ENCODE measurements at places on chromosomes 6 and 20.

- DNase-seq, result no peak
Measured at GRCh38 chr20:34045294-34045693, 51.6 kb downstream of the RALY start.

GRCh38 chr6:132604635-132605152, 15.2 kb upstream of the TAAR5 start:
- DNase-seq, result no peak

GRCh38 chr20:51639206-51639832, 96.8 kb upstream of the NFATC2 start:
- peak; percentile 53 for DNase-seq

GRCh38 chr6:151029970-151030369, 164.5 kb downstream of the MTHFD1L start:
- DNase-seq, result peak; percentile 1

DNA sequence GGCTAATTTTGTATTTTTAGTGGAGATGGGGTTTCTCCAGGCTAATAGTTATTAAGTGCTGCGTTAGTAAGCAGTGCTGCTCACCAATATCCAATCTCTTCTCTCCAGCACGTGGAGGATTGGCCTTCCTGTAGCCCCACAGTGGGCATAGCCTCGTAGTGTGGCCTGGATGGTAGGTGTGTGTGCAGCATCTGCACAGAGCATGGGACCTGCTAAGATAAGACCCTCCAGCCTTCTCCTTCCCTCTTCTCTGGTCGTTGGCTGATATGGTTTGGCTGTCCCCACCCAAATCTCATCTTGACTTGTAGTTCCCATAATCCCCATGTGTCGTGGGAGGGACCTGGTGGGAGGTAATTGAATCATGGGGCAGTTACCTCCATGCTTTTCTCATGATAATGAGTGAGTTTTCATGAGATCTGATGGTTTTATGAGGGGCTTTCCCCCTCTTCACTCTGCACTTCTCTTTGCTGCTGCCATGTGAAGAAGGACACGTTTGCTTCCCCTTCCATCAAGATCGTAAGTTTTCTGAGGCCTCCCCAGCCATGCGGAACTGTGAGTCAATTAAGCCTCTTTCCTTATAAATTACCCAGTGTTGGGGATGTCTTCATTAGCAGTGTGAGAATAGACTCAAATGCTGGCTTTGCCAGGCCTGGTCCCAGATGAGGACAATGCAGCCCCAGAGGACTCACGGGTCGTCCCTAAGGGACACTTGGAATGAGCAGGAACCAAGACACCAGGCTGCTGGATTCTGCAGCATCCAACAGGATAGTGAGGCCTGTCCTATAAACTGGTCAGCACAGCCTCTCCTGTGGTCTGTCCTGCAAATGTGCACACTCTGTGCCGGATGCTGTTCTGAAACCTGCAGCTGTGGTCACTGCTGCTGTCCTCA, 63.4 kb upstream of the AFDN start:
- no peak for DNase-seq

DNA sequence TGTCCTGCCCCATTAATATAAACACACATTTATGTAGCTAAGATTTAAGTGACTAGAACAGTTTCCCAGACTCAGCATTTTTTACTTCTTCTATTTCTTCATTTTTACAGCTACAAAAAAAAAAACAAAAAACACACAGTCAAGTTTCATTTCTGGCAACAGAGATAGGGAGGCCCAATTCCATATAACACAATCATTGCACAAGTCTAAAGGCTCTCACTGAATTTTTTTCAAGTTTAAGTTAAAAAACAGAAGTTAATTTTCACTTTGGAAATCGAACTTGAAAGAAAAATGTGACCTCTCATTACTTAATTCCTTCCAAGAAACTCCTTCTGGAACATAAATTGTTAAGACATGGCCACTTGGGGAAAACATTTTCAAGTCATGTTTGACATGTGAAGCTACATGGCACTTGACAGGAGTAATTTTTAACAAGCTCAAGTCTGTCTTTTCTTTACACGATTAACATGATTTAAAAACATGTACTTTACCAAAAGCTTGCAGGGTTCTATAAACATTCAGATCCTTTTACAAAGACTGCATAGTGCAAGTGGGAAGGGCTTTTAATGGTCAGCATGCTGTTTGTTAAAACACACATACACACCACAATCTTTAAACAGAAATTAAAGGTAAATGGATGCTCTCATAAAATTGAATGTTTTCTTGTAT, 100.1 kb upstream of the CCDC28A start:
- peak; percentile 11 for DNase-seq

DNA sequence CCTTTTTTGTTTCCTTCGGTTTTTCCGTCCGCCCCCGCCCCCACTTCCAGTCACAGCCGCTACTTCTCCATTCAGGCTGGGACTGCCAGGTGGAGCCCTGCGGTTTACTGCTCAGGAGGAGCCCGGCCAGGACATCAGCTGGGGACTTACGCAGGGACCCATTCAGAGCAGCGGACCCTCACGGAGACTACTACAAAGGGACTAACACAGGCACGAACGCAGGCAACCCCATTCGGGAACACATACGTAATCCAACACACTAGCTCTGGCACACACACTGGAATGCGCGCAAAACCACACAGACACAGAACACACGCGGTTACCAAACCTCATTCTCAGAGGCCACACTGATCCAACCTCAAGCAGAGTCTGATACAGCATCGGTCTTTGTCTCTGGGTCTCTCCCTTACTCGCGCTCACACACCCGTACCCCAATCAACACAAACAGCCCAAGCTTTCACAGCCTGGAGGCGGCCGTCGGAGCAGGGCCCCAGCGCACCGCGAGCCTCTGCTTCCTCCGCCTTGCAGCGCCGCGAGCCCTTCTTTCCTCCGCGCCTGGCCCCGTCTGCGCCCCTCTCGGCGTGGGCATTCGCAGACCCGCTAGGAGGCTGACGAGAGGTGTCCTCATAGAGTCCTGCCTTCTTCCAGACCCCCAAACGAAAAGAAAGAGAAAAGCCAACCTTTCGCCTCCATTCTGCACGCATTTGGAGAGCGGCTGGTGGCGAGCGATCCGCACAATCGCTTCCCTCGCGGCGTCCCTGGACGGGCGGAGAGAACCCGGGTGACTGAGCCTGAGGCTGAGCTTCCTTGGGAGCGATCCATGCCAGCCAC, 1.1 kb upstream of the SLC32A1 start:
- DNase-seq, result peak; percentile 55

GRCh38 chr6:42162384-42162783, 10.8 kb upstream of the GUCA1A start:
- DNase-seq, result no peak

- DNase-seq, result no peak
Measured at GRCh38 chr6:105808571-105808970, 277.6 kb upstream of the PRDM1 start.

DNA sequence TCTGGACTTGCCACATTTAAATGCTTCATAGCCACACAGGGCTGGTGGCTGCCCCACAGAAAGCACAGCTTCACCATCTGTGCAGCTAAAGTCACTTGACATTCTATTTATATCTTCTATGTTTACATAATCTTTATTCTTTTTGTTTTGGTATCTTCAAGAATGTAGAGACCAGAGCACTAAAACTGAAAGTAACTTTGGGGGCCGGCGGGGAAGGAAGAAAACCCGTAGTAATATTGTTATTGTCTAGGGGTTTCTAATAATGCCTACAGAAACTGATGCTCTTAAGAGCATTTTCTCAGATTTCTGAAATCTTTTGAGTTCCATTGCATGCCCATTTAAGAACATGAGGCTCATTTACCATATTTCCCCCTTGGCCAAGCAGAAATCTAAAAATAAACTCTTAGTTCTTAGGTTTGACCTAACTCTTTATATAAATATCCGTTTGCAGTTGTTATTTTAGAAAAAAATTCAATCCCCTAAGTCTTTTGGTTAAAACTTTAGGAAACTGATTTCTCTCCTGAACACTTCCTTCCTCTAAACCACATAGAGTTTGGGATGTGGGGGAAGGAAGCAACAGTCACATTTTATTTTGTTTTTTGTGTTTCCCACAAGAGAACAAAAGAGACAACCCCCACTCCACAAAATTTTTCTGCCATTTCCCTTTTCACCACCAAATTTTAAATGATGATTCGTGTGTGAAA, 207.6 kb downstream of the OGFRL1 start:
- DNase-seq, result peak; percentile 3

DNA sequence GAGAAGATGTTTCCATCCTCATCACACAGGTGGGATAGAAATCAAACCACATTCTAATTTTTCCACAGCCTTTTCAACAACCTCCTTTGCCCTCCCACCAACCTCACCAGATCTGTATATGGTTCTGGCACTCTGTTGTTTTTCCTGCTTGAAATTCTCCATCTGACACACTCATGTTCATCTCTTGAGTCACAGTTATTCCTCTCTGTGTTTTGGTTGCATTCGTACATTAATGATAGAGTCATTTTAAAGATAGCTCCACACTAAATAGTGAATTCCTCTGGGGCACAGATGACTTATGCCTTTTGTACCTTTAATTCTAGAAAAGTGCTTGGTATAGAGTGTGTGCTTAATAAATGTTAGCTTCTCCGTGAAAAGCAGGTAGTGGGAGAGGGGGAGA, 1.4 kb upstream of the GCLC start:
- no peak for DNase-seq

DNA sequence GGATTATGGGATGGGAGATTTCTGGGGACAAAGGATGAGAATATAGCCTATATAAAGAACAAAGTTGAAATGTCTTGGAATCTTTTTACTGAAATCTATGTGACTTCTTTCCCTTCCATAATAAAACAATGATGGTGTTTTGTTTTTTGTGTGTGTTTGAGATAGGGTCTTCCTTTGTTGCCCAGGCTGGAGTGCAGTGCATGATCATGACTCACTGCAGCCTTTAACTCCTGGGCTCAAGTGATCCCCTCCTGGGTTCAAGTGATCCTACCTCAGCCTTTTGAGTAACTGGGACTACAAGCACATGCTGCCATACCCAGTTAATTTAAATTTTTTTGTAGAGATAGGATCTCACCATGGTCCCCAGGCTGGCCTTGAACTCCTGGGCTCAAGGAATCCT, 50.9 kb downstream of the FAM217A start:
- DNase-seq, result no peak
